ENCODE measurements at places on chromosomes 3 and 15.

DNA sequence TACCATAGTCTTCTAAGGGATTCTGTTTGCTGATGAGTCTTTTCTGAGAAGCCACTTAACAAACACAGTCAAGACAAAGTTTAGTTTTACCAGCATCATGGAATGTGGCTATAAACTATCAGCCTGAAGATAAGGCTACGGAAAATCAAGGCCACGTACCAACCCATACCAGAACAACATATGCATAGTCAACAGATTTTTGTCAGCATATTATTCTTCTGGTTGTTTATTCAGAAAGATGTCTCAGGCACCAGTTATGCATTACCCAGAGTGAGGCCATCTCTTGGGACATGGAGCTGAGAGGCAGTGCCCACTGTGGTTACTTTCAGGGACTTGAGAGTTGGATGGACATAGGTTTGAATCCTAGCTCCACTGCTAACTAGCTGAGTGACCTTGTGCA is 60.4 kb downstream of the SOX2 start:
- no peak for DNase-seq

- no peak for DNase-seq
These were observed 32.7 kb downstream of the TRANK1 start for GRCh38 chr3:36911990-36912804.

DNA sequence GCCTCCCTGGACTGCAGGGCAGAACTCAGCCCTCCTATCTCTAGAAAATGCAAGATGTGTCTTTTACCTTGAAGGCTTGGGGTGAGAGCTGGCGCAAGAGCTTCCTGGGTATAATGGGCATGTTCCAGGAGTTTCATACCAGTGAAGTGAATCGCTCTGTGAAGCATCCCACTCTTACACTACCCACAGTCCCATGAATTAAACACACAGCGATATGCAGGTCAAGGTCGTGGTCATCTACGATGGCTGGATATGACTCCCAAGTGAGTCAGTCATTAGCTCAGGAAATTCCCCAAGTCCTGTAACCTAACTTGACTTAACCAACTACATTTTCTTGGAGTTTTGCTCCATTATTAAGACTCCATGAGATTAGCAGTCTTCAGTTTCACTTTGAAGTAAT is 439.7 kb downstream of the NTRK3 start:
- no peak for DNase-seq

DNA sequence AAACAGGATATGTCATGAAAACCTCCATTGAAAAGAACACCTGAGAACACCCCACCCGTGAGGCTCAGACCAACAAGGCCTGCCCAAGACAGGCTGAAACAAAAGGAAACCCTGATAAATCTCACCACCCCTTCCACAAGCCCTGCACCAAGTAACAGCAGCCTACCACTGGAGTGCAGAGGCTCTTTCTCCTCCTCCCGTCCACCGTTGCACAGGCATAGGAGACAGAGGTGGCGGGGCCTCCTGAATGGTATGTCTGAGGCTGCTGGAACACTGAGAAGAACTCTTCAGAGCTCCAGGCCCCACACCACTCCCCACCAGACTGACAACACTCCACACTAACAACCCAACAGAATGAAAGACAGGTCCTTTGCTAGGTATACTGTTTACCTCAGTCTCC is 21.4 kb downstream of the CHDH start:
- DNase-seq, result no peak

- no peak for DNase-seq
These were observed 253.7 kb downstream of the PLCL2 start for GRCh38 chr3:17138246-17139039.

DNA sequence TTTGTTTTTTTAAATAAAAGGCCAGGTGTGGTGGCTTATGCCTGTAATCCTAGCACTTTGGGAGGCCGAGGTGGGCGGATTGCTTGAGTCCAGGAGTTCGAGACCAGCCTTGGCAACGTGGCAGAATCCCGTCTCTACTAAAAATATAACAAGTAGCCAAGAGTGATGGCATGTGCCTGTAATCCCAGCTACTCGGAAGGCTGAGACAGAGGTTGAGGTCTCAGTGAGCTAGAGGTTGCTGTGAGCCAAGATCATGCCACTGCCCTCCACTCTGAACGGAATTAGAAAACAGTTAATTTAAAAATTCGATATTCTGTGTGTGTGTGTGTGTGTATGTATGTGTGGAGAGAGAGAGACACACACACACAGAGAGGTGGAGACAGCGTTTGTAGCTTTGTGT is 58.8 kb downstream of the TCF12 start:
- DNase-seq, result no peak

GRCh38 chr3:113736548-113737089 is 9.4 kb downstream of the NAA50 start:
- DNase-seq, result no peak

GRCh38 chr3:59480486-59480995 is 430.7 kb upstream of the CFAP20DC start:
- DNase-seq, result no peak
